ENCODE measurements at places on chromosomes 4 and X. TPM values are rescaled to one million over a fixed set of nuclear protein-coding genes. Genes with fewer than 3 reads are reported as not detected.

DNA sequence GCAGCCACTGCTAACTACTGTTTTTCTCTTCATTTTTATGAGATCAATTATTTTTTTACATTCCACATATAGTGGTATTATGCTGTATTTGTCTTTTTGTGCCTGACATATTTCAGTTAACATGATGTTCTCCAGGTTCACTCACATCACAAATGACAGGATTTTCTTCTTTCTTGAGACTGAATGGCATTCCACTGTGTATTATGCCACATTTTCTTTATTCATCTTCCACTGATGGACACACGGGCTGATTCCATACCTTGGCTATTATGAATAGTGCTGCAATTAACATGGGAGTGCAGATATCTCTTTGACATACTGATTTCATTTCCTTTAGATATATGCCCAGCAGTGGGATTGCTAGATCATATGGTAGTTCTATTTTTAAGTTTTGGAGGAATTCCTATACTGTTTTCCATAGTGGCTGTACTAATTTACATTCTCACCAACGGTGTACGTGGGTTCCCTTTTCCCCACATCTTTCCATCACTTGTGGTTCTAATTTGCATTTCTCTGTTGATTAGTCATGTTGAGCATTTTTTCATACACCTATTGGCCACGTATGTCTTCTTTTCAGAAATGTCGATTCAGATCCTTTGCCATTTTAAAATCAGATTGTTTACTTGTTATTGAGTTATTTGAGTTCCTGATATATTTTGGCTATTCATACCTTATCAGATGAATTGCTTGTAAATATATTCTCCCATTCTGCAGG lies 14.9 kb upstream of the ZCCHC4 start:
- no peaks in the 10 kb centered on the region for H3K27me3 ChIP-seq
- no peaks in the 10 kb centered on the region for H3K4me1 ChIP-seq
- no peak overlapping the region for H3K4me3 ChIP-seq
- no peak overlapping the region for H3K27ac ChIP-seq

DNA sequence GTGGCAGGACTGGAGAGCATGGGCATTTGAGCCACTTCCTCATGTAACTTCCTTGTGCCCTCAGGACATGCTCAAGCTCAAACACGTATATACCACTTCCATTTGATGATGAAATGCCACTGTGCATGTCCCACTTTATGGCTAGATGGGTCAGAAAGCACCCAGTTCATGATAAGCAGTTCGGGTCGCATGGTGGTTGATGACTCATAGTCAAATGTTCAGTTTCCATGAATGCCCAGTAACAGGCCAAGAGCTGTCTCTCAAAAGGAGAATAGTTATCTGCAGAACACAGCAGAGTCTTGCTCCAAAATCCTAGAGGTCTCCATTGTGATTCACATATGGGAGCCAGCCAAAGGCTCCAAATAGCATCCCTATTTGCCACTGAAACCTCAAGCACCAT lies 48.9 kb upstream of the SPIN3 start:
- H3K4me1 ChIP-seq: no peaks in the 10 kb centered on the region
- H3K36me3 ChIP-seq: no peaks in the 10 kb centered on the region

GRCh38 chr4:27592738-27593137 lies 732.1 kb downstream of the STIM2 start:
- DNase-seq: no peak
- no peaks in the 10 kb centered on the region for H3K36me3 ChIP-seq
- no peak overlapping the region for H3K27ac ChIP-seq
- H3K27me3 ChIP-seq: no peaks in the 10 kb centered on the region

DNA sequence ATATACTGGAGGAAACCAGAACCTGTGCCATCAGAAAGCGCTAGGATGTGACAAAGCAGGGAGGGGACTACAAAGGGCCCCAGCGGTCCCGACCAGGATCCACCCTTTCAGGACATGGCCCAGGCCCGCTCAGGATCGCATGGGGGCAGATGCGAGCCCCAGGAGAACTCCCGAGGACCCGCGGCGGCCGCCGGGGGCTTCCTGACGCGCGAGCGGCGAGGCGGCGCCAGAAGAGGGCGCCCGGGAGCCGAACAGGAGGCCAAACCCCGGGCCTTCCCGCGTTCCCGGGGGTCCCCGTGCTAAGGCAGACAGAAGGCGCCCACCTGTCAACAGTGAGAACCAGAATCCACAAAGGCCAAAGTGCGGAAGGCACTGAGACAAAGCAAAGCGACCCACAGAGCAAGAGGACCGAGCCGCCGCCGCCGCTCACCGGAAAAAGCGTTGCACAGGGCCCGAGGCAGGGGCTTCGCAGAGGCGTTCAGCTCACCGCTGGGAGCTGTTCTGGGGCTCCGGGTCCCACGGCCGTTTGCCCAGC lies 7.3 kb upstream of the OPN1LW start:
- no peaks in the 10 kb centered on the region for H3K36me3 ChIP-seq
- H3K27me3 ChIP-seq: peaks cover 4% of the 10 kb centered on the region
- no peak overlapping the region for H3K4me3 ChIP-seq
- DNase-seq: peak; percentile 60

GRCh38 chrX:70444946-70445656 lies 466 bp downstream of the DLG3 start:
- H3K27ac ChIP-seq: no peak overlapping the region
- no peaks in the 10 kb centered on the region for H3K36me3 ChIP-seq
- no peak overlapping the region for H3K4me3 ChIP-seq
- no peaks in the 10 kb centered on the region for H3K4me1 ChIP-seq
- H3K27me3 ChIP-seq: peaks cover 20% of the 10 kb centered on the region
- DNase-seq: no peak

DNA sequence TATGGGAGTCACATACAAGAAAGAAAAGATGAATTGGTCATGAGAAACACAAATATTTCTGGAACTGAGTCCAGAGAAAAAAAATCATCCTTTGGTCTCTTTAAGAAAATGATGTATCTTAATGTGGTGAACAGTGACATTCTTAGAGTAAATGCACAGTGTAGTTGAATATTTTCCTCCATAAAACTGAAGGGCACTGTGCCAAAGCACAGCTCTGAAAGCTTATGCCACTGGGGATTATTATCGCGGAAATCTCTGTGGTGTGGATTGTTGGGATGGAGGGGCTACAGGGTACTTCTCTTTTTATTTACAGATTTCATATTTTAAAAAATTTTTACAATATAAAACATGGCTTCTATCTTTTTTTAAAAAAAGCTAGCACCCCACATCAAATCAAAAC lies 908.1 kb downstream of the CCSER1 start:
- H3K27ac ChIP-seq: no peak overlapping the region
- DNase-seq: no peak
- no peaks in the 10 kb centered on the region for H3K27me3 ChIP-seq
- no peaks in the 10 kb centered on the region for H3K36me3 ChIP-seq

GRCh38 chr4:129543299-129543698 lies 447.3 kb downstream of the C4orf33 start:
- H3K27ac ChIP-seq: no peak overlapping the region
- no peak overlapping the region for H3K4me3 ChIP-seq
- no peaks in the 10 kb centered on the region for H3K27me3 ChIP-seq
- H3K36me3 ChIP-seq: no peaks in the 10 kb centered on the region

GRCh38 chr4:141376769-141377168 lies 156.1 kb downstream of the ZNF330 start:
- H3K4me3 ChIP-seq: no peak overlapping the region
- H3K4me1 ChIP-seq: no peaks in the 10 kb centered on the region
- DNase-seq: no peak
- H3K27me3 ChIP-seq: no peaks in the 10 kb centered on the region
- no peaks in the 10 kb centered on the region for H3K36me3 ChIP-seq
- H3K27ac ChIP-seq: no peak overlapping the region

DNA sequence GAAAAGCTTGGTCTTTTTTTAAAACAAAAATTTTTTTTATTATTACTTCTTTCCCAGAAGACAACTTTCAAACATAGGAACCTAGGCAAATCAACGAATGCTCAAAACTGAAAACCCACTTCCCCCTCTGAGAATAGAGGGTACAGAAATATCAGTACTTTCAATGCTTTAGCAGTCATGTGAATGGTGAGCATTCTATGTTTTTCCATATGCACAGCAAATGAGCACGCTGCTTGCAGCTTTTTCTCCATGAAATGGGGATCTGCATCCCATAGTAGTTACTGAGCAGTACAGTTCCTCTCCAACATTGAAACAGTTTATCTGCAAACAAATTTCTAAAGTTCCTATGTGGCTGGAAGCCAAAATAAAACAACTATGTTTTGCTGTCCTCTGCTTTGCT lies 108.4 kb upstream of the BMP2K start:
- H3K4me1 ChIP-seq: no peaks in the 10 kb centered on the region
- H3K36me3 ChIP-seq: no peaks in the 10 kb centered on the region
- H3K27me3 ChIP-seq: no peaks in the 10 kb centered on the region
- H3K4me3 ChIP-seq: no peak overlapping the region

- no peaks in the 10 kb centered on the region for H3K4me1 ChIP-seq
- H3K27ac ChIP-seq: no peak overlapping the region
- no peak overlapping the region for H3K4me3 ChIP-seq
- no peak for DNase-seq
Measured at GRCh38 chrX:44382871-44383270, 39.4 kb upstream of the EFHC2 start.

Gene SUPT20HL1
- total RNA-seq: not detected

Gene FAT4
- 4.3 TPM for total RNA-seq

Gene GPRIN3
- 26.8 TPM for total RNA-seq
